Cortex of kidney (tissue), 1 donor: ENCODE measurements at places on chromosomes 16 and 17.

- no peak for DNase-seq
Measured at GRCh38 chr17:17351901-17352781, 49.0 kb downstream of the NT5M start.

DNA sequence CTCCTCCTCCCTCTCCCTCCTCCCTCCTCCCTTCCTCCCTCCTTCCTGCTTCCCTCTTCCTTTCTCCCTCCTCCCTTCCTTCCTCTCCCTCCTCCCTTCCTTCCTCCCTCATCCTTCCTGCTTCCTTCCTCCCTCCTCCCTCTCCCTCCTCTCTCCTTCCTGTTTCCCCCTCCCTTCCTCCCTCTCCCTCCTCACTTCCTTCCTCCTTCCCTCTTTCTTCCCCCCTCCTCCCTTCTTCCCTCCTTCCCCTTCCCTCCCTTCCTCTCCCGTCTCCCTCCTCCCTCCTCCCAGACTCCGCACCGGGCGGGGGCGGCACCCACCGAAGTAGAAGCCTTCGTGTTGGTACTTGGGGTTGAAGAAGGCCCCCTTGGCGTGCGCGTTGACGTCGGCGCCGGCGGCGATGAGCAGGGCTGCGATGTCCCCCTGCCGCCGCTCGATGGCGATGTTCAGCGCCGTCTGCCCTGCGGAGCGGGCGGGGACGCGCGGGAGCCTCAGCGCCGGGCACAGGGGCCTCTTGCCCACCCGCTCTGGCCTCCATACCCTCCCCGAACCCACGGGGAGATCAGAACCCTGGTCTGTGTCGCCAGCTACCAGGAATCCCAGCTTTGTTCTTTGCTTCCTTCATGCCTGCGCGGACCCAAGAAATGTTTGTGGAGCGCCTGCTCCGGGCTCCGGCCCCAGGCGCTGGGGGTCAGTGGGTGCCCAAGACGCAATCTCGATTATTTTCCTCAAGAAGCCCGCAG, 22.2 kb downstream of the TRPV3 start:
- DNase-seq, result no peak

DNA sequence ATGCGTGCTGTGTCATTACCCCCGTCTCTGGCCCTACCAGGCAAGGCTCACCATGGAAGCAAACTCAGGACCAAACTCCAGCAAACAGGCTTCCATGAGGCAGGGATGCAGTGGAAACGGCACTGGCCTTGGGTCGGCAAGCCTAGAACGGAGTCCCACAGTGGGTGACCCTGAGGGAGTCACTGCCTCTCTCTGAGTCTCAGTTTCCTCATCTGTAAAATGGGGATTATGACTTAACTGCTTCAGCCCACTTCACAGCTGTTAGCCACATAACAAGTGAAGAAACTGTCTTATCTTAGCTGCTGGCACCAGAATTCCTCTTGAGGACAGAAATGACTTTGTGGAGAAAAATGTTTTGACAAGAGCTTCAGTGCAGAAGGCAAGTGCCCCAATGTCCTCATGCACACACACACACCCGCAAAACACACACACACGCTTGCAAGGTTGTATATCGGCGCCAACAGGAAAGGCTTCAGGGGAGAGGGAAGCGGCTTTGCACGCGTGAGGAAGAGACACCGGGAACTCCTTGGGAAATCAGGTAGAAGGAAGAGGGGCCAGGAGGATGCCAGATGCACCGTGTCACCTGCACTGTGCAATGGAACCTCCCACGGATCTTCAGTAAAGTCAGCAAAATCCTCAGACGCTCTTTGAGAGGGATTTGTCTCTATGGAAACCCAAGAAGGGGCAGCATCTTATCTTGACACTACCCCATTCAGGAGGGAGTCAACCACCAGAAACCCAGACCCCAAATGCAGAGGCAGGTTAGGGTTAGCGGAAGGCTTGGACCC, 53.7 kb downstream of the GSG1L start:
- no peak for DNase-seq

GRCh38 chr16:58500430-58501241, 693 bp downstream of the NDRG4 start:
- DNase-seq, result no peak

GRCh38 chr17:36933512-36934143, 3.6 kb upstream of the LHX1 start:
- DNase-seq, result no peak
